Subcutaneous adipose tissue (tissue), 4 donors: ENCODE measurements at places on chromosomes 11 and 22. TPM values are rescaled to one million over a fixed set of nuclear protein-coding genes. Genes with fewer than 3 reads are reported as not detected.

Gene CD248
- total RNA-seq, result 49.0 TPM

Gene C11orf16
- total RNA-seq, result not detected

Gene LINC01488
- total RNA-seq, result not detected

Gene CHST1
- total RNA-seq, result 2.2 TPM

Gene SERPING1
- total RNA-seq, result 599 TPM

Gene MYO7A
- total RNA-seq, result 11.7 TPM

Gene DEFB131B
- not detected for total RNA-seq

Gene FAM83F
- 2.6 TPM for total RNA-seq

Gene DDTL
- 0.94 TPM for total RNA-seq

Gene FXYD2
- 1.9 TPM for total RNA-seq

Gene E2F8
- not detected for total RNA-seq

Gene KRTAP5-8
- 0.66 TPM for total RNA-seq

Gene CCDC81
- 1.1 TPM for total RNA-seq

Gene CDC42EP1
- total RNA-seq, result 11.3 TPM

Gene UPK3A
- total RNA-seq, result not detected

Gene NRIP3
- 19.7 TPM for total RNA-seq
